HCT116 (cell line): ENCODE measurements at places on chromosomes 1 and 21. TPM values are rescaled to one million over a fixed set of nuclear protein-coding genes. Genes with fewer than 3 reads are reported as not detected.

The ARHGEF11 gene
- 28.9 TPM for total RNA-seq

The AADACL4 gene
- not detected for total RNA-seq

The TMCC2 gene
- 2.7 TPM for total RNA-seq

The PEX10 gene
- total RNA-seq: 27.9 TPM

The LDLRAD1 gene
- total RNA-seq: 0.30 TPM

The CD164L2 gene
- total RNA-seq: 11.6 TPM

The TMEM82 gene
- not detected for total RNA-seq

The EPHA8 gene
- total RNA-seq: 0.30 TPM

The PLA2G2C gene
- total RNA-seq: not detected

The RPTN gene
- total RNA-seq: not detected

The PIK3R3 gene
- total RNA-seq: 1.6 TPM

The S100A6 gene
- total RNA-seq: 1,633 TPM

The ETV3L gene
- total RNA-seq: not detected

The ADGRL4 gene
- total RNA-seq: 0.10 TPM

The OPRD1 gene
- not detected for total RNA-seq

The OR2T2 gene
- not detected for total RNA-seq

The PSMA5 gene
- 169 TPM for total RNA-seq

The FCER1G gene
- 0.86 TPM for total RNA-seq

The SPRR2F gene
- not detected for total RNA-seq

The UBL4B gene
- 0.57 TPM for total RNA-seq
